Stimulated activated CD4-positive, alpha-beta T cell treated with anti-CD3 and anti-CD28 coated beads, Interleukin-2, amount 100 ng/mL, for 48 hours (primary cell): ENCODE measurements at places on chromosomes 7 and 10.

- DNase-seq: no peak
Observed at GRCh38 chr10:116126954-116127695, 145.9 kb downstream of the GFRA1 start.

GRCh38 chr10:52895059-52895458, 122.5 kb upstream of the MBL2 start:
- no peak for DNase-seq

DNA sequence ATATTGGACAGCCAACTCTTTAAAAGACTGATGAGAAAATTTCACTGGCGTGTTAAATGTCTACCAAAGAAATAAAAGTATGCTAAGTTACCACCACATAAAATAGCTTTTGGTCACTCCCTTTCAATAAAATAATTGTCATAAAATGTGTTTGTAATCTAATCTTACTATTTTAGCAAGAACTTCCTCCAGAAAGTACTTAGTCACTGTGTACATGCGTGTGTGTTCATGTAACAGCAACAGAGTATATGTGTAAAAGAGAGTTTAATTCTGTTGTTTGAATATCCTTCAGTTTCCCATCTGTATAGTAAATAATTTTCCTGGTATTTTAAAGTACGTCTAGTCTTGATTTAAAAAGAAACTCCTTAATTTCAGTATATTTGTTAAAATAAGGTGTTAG, 35.0 kb upstream of the WASL start:
- no peak for DNase-seq

- no peak for DNase-seq
Observed at GRCh38 chr7:36605261-36606051, 118.8 kb downstream of the AOAH start.

DNA sequence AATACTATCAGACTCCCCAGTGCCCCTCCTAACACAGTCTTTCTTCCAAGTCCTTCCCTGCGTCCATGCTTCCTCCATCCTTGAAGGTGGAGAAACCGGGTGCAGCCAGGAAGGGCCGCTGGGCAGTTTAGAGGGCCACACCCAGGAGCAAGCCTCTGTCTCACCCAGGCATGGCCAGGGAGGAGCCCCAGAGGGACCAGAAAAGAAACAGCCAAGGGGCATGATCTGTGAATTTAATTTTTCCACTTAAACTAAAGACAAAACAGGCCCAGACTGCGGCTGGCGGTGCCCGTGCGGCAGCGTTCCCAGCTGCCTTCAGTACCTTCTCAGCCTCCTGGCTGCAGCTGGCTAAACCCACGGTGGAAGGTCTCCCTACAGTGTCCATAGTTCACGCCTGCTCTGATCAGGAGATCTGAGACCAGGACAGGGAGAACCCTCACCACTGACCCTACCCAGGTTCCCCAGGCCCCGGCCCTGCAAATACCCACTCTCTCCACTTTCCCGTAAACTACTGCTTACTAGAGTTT, 12.9 kb downstream of the UNCX start:
- DNase-seq: no peak

- no peak for DNase-seq
Observed at GRCh38 chr10:130455791-130456190, 319.6 kb downstream of the GLRX3 start.

GRCh38 chr10:77636282-77636966, 1.2 kb downstream of the KCNMA1 start:
- no peak for DNase-seq

GRCh38 chr7:28358423-28358868, 53.9 kb upstream of the CREB5 start:
- no peak for DNase-seq

DNA sequence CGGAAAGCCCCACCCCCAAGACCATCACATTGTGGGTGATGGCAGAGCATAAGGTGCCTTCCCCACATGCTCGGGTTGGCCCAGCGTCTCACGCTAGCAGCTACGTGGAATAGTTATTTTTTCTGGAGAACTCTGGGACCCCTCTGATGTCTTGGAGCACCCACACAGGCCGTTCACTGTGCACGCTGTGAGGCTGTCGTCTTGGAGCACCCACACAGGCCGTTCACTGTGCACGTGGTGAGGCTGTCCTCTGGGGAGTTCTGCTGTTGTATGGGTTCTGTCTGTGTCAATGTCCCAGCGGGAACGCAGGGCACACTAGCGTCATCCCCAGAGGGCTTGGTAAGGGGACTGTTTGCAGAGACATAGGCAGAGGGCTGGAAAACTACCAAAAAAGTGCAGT, 38.8 kb upstream of the FAM20C start:
- DNase-seq: no peak
